ENCODE measurements at places on chromosomes 7 and 10.

DNA sequence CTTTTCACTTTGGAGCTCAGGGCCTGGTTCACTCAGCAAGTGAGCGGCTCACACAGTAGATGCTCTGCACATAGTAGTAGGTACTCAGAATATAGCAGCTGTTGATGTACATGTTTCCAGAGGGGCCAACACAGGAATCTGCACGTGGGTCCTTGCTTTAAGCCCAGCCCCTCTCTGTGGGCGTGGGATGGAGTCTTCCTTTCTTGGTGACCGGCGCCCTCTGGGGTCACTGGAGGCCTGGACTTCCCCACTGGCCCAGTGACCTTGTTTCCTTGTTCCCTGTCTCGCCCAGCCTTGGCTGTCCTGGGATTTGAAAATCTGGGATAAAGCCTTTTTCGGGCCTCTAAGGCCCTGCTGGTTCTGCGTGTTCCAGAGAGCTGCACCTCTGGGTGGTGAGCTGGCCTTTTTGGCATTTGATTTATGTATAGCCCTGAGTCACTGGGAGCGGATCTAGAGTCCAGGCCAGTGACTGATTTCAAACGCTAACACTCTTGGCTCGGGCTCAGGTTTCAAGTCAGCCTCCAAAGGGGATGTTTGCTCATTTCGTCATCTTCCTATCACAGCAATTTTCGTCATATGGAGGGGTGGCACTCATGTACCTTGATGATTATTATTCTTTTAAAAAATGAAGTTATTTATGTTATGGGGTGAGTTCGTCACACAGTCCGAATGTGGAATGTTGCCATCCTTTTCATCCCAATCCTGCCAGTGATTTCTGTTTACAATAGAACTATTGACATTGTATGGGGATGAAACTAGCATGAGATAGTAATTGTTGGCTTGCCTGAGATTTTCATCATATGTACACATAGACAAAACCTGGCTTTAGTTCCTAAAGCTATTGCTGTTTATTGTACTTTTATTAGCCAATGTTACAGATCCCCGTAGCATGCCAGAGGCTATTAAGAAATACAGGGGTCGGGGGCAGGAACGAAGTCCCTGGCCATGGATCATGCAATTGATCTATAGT, 65.5 kb downstream of the CUX1 start:
- no peak for DNase-seq

- no peak for DNase-seq
These were observed 24.7 kb downstream of the LRRC27 start for GRCh38 chr10:132356621-132357195.

GRCh38 chr7:132276234-132276630, 300.0 kb downstream of the PLXNA4 start:
- no peak for DNase-seq

GRCh38 chr7:45863715-45864114, 9.2 kb downstream of the CCDC201 start:
- no peak for DNase-seq

DNA sequence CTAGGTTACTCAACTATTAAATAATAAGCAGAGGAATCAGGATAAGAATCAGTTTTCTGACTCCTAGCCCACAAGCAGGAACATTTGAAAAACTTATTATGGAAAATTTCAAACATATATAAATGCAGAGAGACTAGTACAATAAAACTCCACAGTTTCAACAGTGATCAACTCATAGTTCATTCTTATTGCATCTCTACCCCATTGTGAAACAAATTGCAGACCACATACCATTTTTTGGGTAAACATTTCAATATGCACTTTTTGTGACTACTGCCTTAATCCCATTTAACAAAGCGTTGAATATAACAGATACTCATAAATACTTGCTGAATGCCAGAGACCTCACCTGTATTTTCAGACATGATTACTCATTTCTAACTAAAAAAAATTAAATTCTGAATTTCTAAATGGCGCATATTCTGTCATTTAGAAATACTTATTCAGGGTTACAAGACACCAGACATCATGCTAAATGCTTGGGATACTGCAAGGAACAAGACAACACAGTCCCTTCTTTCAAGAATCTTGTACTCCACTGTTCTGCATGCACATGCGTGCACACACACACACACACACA, 11.4 kb downstream of the CDK6 start:
- DNase-seq = no peak

- no peak for DNase-seq
These were observed 13.4 kb downstream of the EGFR start for GRCh38 chr7:55032069-55032699.

DNA sequence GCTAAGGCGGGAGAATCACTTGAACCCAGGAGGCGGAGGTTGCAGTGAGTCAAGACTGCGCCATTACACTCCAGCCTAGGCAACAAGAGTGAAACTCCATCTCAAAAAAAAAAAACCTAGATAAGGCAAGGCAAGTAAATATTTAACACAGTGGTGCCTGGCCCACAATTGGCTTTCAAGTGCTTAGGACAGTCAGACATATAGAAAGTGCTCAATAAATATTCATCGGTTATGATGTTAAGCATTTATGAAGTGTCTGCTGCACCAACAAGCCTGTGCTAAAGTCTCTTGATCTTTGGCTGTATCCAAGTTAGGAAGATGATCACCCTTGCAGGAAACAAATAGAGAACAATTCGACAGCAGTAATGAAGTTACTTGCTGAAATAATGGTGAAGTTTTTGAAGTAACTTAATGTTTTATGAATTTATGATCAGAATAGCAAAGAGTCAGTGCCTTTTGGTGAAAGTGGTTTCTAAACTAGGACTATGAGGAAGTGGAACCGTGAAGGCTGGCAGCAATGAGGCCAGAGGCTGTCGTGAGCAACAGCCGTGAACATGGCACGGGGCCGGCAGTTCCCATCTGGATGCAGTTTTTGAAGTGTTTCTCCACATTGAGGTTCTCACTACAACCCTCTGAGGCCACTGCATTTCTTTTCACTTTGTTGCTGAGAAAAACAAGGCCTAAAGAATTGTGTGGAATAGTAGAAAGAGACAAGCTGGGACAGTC, 48.1 kb upstream of the GATA3 start:
- DNase-seq = no peak

GRCh38 chr7:22601003-22601402, 101.0 kb upstream of the STEAP1B start:
- DNase-seq = no peak

GRCh38 chr7:3482147-3482921, 181.3 kb downstream of the SDK1 start:
- no peak for DNase-seq

- DNase-seq = no peak
These were observed 29.9 kb downstream of the MBL2 start for GRCh38 chr10:52742731-52743130.

DNA sequence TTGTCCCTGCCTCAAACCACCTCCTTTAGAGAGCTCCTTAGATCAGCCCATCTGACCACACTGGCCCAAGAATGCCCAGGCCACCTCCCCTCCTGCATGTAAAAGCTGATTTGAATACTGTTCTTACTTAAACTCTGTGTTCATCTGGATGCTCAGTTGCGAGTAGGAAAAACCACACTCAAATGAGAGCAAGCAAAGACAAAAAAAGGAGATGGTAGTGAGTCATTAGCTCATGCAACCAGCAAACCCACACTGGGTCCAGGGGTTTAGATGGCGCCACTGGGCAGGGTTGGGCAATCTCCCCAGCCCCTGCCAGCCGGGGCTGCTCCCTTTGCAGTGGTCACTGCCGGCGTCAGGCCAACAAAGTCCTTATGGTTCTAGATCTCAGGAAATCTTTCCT, 32.7 kb downstream of the TSPAN15 start:
- no peak for DNase-seq

DNA sequence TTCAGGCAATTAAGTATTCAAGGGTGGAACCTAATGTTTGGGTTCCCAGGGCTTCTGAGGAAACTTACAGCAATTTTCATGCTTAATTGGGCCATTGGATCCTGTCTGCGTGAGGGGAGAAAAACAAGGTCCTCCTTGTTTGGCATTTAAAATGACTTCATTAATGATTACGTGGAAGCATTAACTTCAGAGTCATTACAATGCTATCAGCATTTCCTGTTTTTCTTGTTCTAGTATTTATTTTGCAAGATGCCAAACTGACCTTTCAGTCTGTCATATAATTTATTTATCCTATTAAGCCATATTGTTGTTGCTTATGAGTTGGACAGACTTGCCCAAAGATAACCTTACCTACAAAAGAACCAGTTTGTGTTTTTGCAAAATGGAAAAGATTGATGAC, 324.1 kb upstream of the LRRN3 start:
- DNase-seq = no peak

GRCh38 chr10:48242171-48242904, 32.2 kb downstream of the FRMPD2 start:
- no peak for DNase-seq

- DNase-seq = no peak
These were observed 157.5 kb downstream of the TAX1BP1 start for GRCh38 chr7:27897441-27897847.

DNA sequence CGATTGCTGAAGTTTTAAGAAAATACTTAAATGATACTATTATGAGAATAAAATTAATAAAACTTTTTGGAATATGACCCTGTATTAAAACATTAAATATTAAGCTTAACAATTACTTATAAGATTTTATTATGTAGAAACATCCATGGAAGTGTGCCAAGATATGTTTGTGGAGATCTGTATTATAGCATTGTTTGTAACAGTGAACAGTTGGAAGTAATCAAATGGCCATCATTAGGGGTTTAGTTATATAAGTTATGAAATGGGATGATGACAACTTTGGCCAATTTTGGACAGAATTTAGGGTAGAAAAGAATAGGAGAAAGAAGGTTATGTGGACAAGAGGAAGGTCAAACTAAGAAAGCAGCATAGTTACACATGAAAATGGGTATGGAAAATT, 88.0 kb downstream of the AKAP9 start:
- no peak for DNase-seq

DNA sequence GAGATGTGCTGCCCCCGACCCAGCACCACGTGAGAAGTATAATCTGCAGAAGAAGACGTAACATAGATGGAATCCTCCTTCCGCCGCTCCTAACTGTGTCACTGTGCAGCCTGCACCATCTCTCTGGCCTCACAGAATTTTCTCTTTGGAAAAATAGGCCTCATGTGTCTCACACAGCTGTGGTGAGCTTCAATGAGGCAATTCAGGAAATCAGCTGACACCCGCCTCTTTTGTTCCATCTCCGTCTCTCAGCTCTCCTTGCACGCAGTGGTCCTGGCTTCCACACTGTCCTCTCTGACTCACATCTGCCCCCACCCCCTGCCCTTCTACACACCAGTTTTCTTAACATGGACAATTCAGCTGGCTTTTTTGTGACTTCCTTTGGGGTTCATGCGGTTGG, 7.2 kb downstream of the C10orf90 start:
- no peak for DNase-seq

- DNase-seq = no peak
These were observed 213.7 kb downstream of the GFRA1 start for GRCh38 chr10:116059320-116059719.

GRCh38 chr10:102523250-102524029, 19.7 kb downstream of the SUFU start:
- no peak for DNase-seq

DNA sequence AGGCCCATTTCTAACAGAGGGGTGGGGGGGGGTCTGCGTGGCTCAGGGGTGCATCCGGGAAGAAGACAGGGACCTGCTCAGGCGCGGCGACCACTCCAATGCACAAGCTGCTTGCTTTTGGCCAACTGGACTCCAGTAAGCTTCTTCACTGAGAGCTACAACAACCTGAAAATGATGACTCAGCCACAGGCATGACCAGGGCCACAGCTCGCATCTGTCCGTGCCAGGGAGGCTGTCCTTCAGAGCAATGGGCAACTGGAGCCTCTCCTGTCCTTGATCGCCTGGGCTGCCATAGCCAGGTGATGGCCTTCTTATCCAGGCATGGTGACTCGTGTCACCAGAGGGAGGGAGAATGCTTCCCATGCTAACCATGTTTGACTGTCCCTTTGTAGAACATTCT, 81.6 kb upstream of the RNF32 start:
- no peak for DNase-seq

- DNase-seq = no peak
These were observed 69.2 kb downstream of the UNCX start for GRCh38 chr7:1301882-1302251.

DNA sequence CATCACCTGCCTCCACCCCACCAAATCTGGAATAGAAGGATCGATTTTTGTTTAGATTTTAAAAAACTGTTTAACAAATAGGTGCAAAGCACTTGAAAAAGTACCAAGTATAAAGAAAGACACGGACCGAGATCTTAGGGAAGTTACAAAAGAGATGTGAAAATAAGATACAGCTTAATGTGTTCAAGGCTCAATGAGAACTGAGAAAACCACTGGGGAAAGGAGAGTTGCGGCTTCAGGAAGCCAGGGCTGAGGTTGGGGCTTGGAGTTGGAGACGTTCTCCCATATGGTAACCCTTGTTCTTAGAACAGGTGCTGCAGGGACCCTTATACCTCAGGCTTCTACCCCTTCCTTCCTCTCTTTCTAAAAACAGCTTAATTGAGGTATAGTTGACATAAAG, 140.2 kb downstream of the FANK1 start:
- no peak for DNase-seq

DNA sequence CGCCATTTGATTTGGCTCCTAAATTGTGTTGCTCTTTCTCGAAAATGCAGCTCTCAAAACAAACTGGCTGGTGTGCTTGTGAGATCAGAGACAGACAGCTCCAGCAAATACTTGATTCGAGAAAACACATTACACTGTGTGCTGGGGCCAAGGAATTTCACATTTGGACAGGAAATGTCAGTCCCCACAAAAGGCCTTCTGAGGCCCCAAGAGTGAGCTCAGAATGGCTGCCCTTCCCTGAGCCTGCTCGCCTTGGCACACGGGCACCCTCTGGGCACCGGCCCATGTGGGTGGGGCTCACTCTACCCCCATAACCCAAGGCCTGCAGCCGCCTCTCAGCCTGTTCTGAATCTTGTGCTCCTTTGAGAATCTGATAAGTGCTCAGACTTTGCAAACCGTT, 13.9 kb upstream of the HSPA12A start:
- no peak for DNase-seq
